ENCODE measurements at places on chromosomes 3 and 15. TPM values are rescaled to one million over a fixed set of nuclear protein-coding genes. Genes with fewer than 3 reads are reported as not detected.
A peak's percentile ranks its signal among the peaks of the same experiment; 100 is the strongest.

DNA sequence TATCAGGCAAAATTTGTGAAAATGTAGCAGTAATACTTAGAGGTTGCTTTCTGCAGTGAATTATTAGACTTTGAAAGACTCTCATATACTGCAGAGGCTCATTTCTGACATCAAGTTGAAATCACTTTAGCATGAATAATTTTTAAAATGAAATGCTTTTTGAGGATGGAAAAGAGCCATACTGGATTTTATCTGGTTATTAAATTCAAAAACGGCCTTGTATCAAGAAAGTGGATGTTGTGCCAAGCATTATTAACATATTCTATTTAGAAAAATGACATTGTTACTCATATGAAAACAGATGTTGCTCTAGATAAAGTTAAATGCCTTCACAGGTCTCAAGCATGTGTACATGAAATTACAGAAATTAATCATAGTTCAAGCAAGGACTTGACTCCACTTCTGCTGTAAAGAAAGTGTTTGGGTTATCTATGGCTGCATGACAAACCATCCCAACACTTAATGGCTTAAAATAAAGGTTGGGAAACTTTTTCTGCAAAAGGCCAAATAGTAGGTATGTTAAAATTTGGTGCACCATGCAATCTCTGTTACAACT, 64.5 kb upstream of the ZNF280D start:
- no peak overlapping the region for H3K4me3 ChIP-seq
- DNase-seq: no peak
- no peaks in the 10 kb centered on the region for H3K36me3 ChIP-seq

GRCh38 chr3:157354722-157355121, 81.9 kb upstream of the PTX3 start:
- no peaks in the 10 kb centered on the region for H3K27me3 ChIP-seq
- H3K4me3 ChIP-seq: no peak overlapping the region
- H3K27ac ChIP-seq: no peak overlapping the region
- no peaks in the 10 kb centered on the region for H3K4me1 ChIP-seq
- DNase-seq: no peak

- H3K27me3 ChIP-seq: peaks cover 22% of the 10 kb centered on the region
- no peak for DNase-seq
- peaks cover 63% of the 10 kb centered on the region for H3K4me1 ChIP-seq
- H3K27ac ChIP-seq: no peak within 1 kb of the TSS
- no peaks in the 10 kb centered on the region for H3K36me3 ChIP-seq
These were observed at the start of gene PLA2G4D for GRCh38 chr15:42094512-42094963. TSS of gene PLA2G4D (minus strand) at chr15:42094562. CDS start at chr15:42094459, 103 bp downstream.

DNA sequence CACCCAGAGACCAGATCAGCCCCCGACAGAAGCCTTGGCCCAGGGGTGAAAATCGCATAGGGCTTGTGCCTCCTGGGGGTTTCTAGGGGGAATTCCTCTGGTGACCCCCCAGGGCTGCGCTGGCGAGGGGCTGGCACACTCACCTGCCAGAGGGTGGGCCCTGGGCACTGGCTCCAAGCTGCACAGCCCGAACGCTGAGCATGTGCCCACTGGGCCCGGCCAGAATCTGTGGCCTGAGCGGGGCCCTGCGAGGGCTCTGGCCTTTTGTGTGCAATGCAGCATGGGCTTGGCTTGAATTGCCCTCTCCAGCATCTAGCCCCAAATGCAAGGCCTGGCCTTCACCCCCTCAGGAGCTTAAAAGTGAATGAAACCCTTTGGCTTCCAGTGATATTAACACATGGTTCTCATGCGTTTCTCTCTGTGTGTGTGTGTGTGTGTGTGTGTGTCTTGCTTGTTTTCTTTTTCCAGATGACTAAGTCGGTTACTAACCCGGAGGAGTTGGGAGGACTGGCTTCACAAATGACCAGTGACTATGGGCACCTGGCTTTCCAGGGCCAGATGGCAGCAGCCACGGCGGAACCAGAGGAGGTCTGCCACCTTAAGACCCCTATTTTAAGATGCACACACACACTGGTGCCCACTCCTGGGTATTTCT, 259.1 kb upstream of the TPM1 start:
- no peak for DNase-seq
- no peaks in the 10 kb centered on the region for H3K27me3 ChIP-seq
- H3K27ac ChIP-seq: no peak overlapping the region
- peaks cover 38% of the 10 kb centered on the region for H3K4me1 ChIP-seq

- no peaks in the 10 kb centered on the region for H3K36me3 ChIP-seq
- DNase-seq: no peak
These were observed 60.5 kb downstream of the SLMAP start for GRCh38 chr3:57816471-57817095.

DNA sequence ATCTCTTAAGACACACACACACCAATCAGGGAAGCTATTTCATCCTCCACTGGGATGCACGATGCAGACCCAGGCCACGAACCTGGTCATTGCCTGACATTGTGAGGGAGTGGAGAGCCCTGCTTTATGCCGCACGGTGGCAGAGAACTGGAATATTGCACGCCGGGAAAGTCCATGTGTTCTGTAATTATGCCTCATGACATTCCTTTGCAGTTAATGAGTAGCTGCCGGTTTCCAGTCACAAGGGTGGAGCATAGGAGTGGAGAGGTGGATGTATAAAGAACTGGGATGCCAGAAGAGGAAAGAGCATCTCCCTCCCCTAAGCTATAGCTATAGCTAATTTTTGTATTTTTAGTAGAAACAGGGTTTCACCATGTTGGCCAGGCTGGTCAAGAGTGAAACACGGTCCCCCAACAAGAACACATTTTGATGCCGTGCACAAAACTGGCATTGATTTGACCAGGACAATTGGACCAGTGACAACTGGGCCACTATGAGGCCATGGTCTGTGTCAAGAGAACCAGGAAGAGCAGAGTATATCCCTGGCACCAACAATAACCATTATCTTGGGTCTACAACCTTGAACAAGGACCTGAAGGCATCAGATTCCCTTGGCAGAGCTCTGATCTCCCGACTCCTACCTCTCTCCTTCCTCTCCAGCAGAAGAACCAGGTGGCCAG, 51.4 kb downstream of the SH3BP5 start:
- H3K4me3 ChIP-seq: no peak overlapping the region
- H3K27me3 ChIP-seq: peaks cover 2% of the 10 kb centered on the region
- H3K4me1 ChIP-seq: no peaks in the 10 kb centered on the region
- peak; percentile 21 for DNase-seq
- H3K27ac ChIP-seq: no peak overlapping the region
- no peaks in the 10 kb centered on the region for H3K36me3 ChIP-seq

DNA sequence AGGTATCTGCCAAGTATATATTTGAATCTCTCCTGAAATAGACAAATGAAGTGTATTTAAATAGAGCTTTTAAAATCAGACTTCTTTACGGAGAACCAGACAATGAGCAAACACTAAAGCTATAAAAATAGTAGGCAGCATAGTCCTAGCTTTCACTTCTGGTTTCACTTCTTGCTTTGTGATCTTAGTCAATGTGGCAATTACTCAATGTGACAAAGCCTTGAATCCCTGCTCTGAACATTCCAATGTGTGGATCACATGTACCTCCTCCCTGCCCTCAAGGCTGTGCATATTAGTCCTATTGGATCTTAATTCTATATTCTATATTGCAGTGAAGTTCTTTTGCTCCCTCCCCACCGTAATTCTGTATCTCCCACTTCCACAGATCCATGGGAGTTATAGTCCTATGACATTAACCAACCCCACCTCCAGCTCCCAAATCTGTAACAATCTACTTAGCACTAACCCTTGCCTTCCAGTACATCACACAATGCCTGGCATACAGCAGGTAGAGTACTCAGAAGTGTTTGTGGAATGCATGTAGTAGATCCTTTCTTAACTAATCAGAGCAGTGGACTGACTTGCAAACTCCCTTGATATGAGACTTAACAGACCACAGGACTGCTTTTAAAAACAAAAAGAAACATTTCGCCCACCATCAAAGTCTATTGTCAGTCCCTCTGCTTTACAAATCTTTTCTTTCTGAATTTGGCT, 24.3 kb upstream of the CP start:
- no peaks in the 10 kb centered on the region for H3K36me3 ChIP-seq
- H3K4me3 ChIP-seq: no peak overlapping the region
- H3K27me3 ChIP-seq: no peaks in the 10 kb centered on the region

DNA sequence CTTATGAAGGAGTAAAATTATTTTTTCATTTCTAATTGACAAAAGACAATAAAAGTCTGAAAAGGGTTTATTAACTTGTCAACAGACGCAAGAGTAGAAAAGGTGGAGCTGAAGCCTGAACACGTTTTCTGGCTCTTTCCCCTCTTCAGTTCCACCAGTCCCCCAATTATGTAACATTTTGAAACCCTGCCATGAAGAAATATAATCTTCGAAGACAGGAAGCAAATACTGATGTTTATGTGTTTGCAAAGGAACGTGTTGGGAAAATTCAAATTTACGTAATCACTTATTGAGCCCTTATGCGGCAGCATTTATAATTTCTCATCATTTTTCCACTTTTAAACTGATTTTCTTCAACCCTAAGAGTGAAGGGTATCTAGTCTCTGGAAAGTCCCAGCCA, 767 bp downstream of the AP3S2 start:
- peaks cover 15% of the 10 kb centered on the region for H3K4me1 ChIP-seq
- peak overlapping the region; percentile 88 for H3K27ac ChIP-seq
- H3K27me3 ChIP-seq: no peaks in the 10 kb centered on the region
- peak overlapping the region; percentile 81 for H3K4me3 ChIP-seq
- no peak for DNase-seq

GRCh38 chr3:141939759-141940158, 63.3 kb downstream of the ATP1B3 start:
- H3K27ac ChIP-seq: no peak overlapping the region
- DNase-seq: no peak
- H3K36me3 ChIP-seq: no peaks in the 10 kb centered on the region
- no peaks in the 10 kb centered on the region for H3K4me1 ChIP-seq

DNA sequence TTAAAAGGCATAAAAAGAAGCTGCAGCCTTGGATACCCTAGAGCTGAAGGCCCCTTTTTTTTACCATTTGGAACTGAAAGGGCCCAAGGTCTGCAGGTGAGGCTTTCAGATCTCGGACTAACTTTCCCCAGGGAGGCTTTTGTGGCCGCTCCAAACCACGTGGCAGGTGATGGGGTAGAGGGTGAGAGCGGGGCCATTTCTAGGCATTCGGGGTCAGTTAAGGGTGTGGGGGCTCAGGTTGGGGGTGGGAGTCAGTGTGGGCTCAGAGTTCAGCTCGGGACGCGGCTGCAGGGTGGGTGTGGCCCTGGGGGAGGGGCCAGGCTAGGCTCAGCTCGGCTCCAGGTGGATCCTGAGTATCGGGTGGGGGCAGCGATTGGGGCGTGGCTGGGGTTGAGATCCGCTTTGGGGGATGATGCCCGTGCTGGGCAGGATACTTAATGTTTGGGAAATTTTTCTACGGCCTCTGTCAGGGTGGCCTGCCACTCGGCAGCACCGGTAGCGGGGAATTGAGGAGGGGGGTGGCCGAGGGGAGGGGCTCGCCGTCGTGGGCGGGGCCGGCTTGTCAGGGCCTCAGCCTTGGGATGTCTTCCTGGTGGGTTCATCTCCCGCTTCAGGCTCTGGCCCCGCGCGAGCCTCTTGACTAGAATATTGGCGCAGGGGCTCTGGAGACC, 2.5 kb downstream of the KLF13 start:
- no peak for DNase-seq
- H3K4me1 ChIP-seq: peaks cover 50% of the 10 kb centered on the region
- no peaks in the 10 kb centered on the region for H3K36me3 ChIP-seq
- peak overlapping the region; percentile 79 for H3K27ac ChIP-seq

DNA sequence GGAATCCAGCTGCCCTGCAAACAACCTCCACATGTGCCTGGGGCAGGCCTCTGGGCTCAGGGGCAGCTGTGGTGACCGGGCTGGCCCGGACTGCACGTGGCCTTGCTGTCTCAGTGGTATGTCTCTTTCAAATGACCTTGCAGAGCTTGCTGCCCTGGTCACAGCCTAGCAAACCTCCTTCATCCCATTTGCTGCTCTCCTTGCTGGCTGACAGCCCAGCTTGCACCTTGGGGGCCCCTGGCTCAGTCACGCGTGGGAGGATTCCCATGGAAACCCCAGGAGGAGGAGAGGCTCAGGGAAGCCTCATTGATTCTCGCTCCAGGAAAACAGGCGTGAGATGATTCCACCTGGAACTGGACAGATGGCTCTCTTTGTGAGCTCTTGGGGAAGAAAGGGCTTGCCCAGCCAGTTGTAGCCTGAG, 5.6 kb downstream of the SPSB4 start:
- H3K27ac ChIP-seq: no peak overlapping the region
- H3K36me3 ChIP-seq: no peaks in the 10 kb centered on the region
- no peak overlapping the region for H3K4me3 ChIP-seq
- H3K4me1 ChIP-seq: no peaks in the 10 kb centered on the region
- peaks cover 7% of the 10 kb centered on the region for H3K27me3 ChIP-seq

GRCh38 chr3:41683666-41684350, 278.1 kb downstream of the ULK4 start:
- H3K4me3 ChIP-seq: no peak overlapping the region
- peaks cover 33% of the 10 kb centered on the region for H3K4me1 ChIP-seq
- no peaks in the 10 kb centered on the region for H3K27me3 ChIP-seq
- peak; percentile 72 for DNase-seq
- no peaks in the 10 kb centered on the region for H3K36me3 ChIP-seq
- H3K27ac ChIP-seq: no peak overlapping the region

DNA sequence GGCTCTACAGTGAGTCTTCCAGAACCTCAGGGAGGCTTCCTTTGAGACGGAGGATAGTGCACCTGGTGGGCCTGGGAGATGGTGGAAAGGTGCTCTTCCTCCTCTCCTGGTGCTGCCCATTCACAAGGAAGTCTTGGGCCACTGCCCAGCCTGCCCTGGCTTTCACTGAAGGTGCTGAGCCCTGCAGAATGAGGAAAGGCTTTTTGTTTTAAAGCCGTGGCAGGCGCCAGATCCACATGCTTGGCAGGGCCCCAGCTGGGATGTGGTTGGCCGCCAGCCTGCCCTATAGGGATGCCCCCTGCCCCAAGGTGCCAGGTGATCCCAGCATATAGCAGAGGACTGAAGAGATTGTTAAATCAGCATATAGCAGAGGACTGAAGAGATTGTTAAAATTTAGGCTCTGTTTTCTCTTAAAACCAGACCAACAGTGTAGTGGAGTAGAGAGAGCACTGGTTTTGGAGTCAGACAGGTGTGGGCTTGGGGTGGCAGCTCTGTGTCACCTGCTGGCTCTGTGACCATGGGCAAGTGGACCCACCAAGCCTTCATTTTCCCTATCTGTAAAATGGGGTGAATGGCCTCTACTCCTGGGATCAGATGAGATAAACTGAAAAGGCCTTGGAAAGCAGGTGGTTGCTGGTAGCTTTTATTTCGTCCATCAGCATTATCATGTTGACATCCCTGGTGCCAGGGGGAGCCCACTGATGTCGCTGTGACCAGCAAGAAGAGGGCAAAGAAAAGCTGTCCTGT, 53.3 kb downstream of the SLC6A6 start:
- no peak overlapping the region for H3K4me3 ChIP-seq
- peaks cover 38% of the 10 kb centered on the region for H3K36me3 ChIP-seq
- H3K27me3 ChIP-seq: no peaks in the 10 kb centered on the region
- no peak overlapping the region for H3K27ac ChIP-seq
- peaks cover 19% of the 10 kb centered on the region for H3K4me1 ChIP-seq

GRCh38 chr3:150227839-150228238, 180.3 kb upstream of the TSC22D2 start:
- H3K36me3 ChIP-seq: no peaks in the 10 kb centered on the region
- peaks cover 3% of the 10 kb centered on the region for H3K27me3 ChIP-seq
- no peak overlapping the region for H3K27ac ChIP-seq

EAF2 gene
- 14.6 TPM for total RNA-seq

CHDH gene
- 40.4 TPM for total RNA-seq
